Type B pancreatic cell (in vitro differentiated cells): ENCODE measurements at places on chromosomes 13 and 19. TPM values are rescaled to one million over a fixed set of nuclear protein-coding genes. Genes with fewer than 3 reads are reported as not detected.

The CEACAM8 gene
- total RNA-seq, result not detected in 2 replicates

DNA sequence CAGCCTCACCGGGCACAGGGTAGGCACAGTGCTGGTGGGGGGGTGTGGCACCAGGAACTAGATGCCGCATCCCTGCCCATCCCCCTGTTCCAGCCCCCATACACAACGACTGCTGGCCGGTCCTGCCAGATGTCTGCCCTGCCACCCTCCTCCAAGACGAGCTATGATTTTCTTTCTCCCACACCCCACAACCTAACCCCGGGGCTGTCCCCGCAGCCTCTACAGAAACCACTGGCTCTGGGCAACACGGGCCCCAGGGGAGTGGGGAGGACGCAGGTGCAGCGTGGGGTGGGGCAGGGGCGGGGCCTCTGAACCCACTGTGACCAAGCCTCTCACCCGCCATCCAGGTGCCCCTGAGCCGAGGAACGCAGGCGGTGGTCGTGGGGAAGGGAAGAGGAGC, 15.5 kb downstream of the PGLS start:
- no peak overlapping the region for H3K4me3 ChIP-seq
- H3K36me3 ChIP-seq, result no peaks in the 10 kb centered on the region

The C13orf42 gene
- total RNA-seq, result not detected in 2 replicates

DNA sequence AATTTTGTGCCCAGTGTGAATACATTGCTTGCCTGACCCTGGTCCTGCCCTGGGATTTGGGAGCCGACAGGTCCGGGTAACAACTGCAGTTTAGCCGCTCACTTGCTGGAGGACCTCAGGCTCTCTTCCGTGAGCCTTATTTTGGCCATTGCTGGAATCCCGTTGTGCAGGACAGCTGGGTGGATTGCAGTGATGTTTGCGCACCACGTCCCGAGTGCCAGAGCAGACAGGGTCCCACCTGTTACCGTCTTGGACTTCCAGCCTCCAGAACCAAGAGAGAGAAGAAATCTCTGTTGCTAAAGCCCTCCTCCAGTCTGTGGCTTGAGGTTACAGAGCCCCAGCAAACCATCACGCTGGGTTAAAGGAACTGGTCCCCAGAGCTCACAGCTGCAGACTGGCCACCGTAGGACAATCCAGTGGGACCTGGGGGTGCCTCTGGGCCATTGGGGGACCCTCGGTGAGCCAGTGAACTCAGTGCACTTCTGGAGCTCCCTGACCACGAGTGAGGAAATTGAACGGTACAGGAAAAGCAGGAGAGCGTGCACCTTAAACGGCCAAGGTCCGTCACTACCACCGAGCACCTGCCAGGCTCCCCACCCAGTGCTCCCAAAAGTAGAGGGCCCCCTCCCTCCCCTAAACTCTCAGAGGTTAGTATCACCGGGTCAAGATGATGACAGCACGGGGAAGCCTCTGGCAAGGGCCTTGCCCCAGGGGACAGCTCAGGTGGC, 92.9 kb downstream of the GNG7 start:
- H3K4me3 ChIP-seq, result peak overlapping the region; percentile 20
- no peak overlapping the region for H3K27ac ChIP-seq
- H3K27me3 ChIP-seq, result peaks cover 14% of the 10 kb centered on the region
- DNase-seq, result no peak
- no peaks in the 10 kb centered on the region for H3K36me3 ChIP-seq

DNA sequence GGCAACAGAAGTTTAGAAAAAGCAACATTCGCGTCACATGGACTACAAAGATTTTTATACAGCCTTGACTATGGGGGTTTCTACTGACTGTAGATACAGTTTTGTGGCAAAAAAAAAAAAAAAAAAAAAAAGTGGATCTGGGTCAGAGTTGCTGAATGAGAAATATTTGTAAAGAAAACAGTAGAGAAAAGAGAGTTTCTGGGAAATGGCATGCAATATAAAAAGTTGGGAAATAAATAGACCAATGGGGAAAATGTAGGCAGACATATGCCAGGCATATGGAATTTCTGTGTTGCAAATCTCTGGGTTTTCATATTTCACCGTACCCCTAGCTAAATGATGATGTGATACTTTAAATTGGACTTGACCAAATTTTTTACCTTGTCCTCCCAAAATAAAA, 315.3 kb downstream of the EFNB2 start:
- DNase-seq, result no peak
- H3K27me3 ChIP-seq, result no peaks in the 10 kb centered on the region
- no peaks in the 10 kb centered on the region for H3K36me3 ChIP-seq
- no peak overlapping the region for H3K4me3 ChIP-seq

DNA sequence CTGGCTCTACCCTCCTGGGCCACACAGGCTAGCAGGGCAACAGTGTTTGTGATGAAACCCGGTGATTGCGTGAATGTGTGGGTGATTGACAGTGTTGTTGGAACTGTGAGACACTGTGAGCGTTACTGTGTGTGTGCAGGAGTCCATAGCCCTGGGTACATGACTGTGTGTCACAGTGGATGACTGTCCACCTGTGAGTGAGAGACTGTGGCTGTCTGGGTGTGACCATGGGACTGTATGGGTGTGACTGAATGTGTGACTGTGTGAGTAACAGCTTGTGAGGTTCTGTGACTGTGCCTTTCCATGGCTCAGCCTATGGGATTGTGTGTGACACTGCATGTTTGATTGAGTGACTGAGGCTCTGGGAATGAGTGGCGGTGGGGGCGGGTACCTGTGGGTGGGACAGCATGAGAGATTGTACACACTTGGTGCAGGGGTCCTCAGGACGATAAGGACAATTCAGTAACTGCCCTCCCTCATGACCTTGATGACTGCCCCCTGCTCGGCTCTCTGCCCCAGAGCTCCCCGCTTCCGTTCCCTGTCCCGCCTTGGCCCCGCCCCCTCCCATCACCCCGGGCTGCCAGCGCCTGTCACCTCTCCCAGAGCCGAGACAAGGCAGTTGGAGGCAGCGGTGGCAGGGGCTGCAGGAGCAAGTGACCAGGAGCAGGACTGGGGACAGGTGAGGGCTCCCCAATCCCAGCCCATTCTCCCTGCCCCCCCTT, at the start of gene GIPR:
Gene GIPR, plus strand, starts transcription at position 602 of the 722 bp plus-strand sequence. CDS start 1,300 bp downstream, outside the sequence.
- peak within 1 kb of the TSS; percentile 90 for H3K27ac ChIP-seq
- no peaks in the 10 kb centered on the region for H3K36me3 ChIP-seq
- H3K4me1 ChIP-seq, result peaks cover 23% of the 10 kb centered on the region
- peaks cover 54% of the 10 kb centered on the region for H3K27me3 ChIP-seq
- no peak for DNase-seq
- peak within 1 kb of the TSS; percentile 90 for H3K4me3 ChIP-seq

- no peak overlapping the region for H3K27ac ChIP-seq
- DNase-seq, result no peak
- peaks cover 4% of the 10 kb centered on the region for H3K27me3 ChIP-seq
- no peak overlapping the region for H3K4me3 ChIP-seq
- no peaks in the 10 kb centered on the region for H3K36me3 ChIP-seq
Measured at GRCh38 chr13:104487006-104487405, 1420.8 kb upstream of the SLC10A2 start.

DNA sequence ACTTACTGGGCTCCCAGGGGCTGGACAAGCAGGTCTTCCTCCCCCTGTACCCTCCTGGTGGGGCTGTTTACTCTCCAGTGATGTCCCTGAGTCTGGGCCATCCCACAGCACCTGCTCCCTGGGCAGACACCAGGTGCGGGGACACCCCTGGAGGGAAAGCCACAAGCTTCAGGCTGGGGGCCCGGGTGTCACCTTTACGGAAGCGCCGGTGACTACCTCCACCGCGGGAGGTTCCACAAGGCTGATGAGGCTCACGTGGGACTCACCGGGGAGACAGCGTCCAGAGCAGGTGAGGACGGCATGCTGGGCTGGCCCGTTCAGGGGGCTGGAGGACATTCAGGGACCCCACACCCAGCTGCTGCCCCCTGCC, 24.9 kb downstream of the NFILZ start:
- H3K36me3 ChIP-seq, result no peaks in the 10 kb centered on the region
- no peak overlapping the region for H3K4me3 ChIP-seq
- H3K27me3 ChIP-seq, result peaks cover 24% of the 10 kb centered on the region
- no peaks in the 10 kb centered on the region for H3K4me1 ChIP-seq
- H3K27ac ChIP-seq, result no peak overlapping the region

The EPSTI1 gene
- 7.9 and 15.7 TPM in 2 replicates for total RNA-seq
